ENCODE measurements at places on chromosomes 4 and X. TPM values are rescaled to one million over a fixed set of nuclear protein-coding genes. Genes with fewer than 3 reads are reported as not detected.

F11 gene
- total RNA-seq: not detected

VCX2 gene
- total RNA-seq: not detected

RTL5 gene
- total RNA-seq: 2.3 TPM

ANK2 gene
- total RNA-seq: 27.4 TPM

NR3C2 gene
- total RNA-seq: 10.0 TPM

CENPVL2 gene
- total RNA-seq: not detected

KLHL13 gene
- total RNA-seq: 42.8 TPM

MAGEA12 gene
- not detected for total RNA-seq

HTT gene
- total RNA-seq: 81.4 TPM

DNA sequence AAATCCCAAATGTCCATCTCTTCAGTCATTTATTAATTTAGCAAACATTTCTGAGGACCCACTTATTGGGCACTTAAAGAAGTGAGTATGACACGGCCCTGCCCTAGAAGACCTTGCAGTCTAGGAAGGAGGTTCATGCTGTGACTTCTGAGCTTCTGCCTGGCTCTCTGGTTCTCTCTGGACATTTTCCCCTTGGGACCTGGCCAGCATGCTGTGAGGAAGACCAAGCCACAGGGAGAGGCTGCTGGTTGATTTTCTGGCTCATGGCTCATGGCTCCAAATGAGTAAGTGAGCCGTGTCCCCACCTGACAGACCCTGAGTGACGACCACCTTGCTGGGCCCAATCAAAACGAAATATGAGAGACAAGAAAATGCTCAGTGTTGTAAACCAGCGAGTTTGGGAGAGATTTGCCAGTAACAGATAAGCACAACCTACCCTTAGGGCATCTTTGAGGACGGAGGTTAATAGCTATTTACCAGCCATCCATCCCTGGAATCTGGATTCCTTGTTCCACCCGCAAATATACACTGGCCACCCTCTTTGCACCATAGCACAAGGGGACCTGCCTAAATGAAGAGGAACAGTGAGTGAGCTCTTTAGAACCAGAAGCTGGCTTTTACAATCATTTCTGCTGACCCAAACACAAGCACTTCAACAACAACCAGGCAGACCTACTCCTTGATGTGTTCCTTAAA lies 876 bp downstream of the MPP1 start:
- DNase-seq: no peak

DNA sequence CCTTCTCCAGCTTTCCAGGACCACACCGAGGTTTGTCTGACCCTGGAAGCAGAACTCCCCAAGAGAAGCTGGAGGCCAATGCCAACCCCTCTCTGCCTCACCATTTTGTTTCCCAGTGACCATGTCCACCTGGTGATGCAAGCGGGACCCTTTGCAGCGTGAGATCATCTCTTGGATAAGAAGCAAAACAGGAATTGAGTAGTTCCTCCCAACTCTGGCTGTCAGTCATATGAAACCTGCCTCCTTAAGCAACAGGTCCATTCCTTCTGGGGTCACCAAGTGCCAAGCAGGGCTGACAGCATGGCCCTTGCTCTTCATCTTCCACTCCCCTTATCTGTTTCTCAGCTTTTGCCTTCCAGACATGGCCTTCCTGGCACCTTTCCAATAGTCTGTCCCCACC lies 41.3 kb upstream of the MTM1 start:
- no peak for DNase-seq

- DNase-seq: peak; percentile 30
Measured at GRCh38 chrX:50157545-50158135, 43.2 kb downstream of the AKAP4 start.

DNA sequence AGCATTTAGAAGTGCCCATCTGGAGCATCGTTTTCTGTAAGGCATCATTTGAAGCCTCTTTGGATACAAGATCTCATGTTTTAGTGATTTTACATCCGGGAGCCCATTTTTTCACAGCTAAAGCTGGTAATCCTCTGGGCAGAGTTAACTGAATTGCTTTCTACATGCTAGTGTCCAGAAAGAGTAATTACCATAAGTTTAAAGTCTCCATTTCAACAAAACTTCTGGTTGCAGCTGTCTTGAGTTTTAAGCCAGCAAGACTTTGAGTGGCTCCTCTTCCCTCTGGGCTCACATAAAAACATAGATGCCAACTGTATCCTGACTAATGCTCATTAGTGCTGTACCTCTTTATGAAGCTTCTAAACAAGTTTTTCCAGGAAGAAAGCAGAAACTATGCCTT lies 65.4 kb downstream of the GPRIN3 start:
- no peak for DNase-seq

DNA sequence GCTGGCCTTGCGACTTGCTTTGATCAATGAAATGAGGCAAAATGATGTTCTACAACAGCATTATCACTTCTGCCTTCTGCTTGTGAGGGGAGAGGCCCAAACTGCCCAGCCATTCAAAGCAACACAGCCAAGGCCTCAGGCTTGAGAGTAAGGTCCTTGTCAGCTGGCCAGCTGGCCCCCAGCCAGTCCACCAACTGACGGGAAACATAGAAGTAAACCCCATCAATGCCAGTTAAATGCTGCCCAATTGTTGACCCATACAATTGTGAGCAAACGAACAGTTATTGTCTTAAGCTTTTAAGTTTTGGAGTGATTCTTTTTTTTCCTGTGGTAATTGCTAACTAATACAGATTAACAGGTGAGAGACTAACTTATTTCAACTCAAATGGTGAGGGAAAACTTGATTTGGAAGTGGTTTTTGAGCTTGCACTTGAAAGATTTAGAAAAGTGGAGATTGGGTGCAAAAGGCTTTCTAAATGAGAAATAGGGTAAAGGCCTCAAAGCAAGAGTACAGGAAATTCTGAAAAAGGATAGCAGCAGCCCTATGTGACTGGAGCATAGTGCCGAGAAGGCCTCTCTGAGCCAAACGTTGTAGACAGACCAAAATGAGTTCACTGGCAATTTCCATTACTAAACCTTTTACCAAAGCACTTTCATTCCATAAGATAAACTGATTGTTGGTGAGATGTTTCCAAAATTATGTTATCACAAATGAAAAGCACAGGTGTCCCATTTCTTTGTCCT lies 66.9 kb downstream of the ARHGEF38 start:
- DNase-seq: no peak

- DNase-seq: no peak
Measured at GRCh38 chr4:111952688-111953087, 192.6 kb upstream of the FAM241A start.

GRCh38 chrX:22246620-22247019 lies 26.1 kb upstream of the CBLL2 start:
- DNase-seq: no peak

GRCh38 chr4:37436546-37436945 lies 192.0 kb downstream of the NWD2 start:
- no peak for DNase-seq

DNA sequence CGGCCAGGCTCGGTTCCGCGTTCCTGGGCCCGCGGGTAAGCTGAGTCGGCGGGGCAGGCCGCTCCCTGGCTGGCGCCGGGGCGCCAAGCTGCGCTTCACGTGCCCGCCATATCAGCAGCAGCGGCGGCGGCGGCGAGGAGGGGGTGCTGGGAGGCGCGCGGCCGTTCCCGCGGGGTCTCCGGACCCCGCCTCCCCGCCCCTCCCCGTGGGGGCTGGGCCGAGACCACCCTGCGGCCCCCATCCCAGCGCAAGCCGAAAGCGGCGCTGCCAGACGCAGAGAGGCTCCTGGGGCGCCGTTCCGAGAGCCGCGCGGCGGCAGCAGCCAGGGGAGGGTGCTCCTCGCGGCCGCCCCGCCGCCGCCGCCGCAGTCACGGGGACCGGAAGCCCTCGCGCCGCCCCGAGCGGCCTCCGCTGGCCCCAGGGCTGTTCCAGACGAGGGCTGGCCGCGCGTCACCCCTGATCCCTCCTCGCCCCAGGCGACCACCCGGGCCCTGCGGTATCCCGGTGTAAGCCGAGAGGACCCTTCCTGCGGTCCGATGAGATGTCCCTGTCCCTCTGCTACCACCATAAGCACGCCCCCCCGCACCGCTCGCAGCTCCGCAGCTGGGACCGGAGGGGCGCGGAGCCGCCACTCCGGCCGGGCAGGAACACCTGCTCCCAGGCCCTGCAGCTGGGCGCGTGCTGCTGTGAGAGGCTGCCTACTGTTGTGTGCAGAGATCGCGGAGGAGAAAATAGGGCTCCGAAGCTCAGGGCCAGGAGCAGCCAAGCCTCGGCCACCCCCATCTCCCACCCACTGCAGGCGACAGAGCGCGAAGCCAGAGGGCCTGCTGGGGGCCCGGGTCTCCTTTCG lies 7.5 kb upstream of the BCOR start:
- DNase-seq: no peak

DNA sequence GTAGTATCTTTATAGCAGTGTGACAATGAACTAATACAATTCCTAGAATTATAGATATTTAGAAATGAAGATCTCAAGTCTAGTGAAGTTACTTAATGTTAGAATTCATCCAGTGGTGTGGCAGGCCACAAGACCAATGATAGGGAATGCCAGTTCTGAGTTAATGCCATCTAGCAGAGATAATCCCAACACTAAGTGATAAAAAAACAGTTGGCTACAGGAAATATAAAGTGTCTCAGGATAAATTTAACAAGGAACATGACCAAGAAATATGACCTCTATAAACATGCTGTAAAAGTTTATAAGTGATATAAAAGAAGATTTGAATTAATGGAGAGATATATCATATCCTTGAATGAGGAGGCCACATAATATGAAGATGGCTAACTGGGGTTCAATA lies 1790.5 kb upstream of the ADGRL3 start:
- no peak for DNase-seq

GRCh38 chr4:187903700-187904099 lies 91.9 kb upstream of the ZFP42 start:
- no peak for DNase-seq

GRCh38 chr4:21869978-21870745 lies 78.4 kb downstream of the KCNIP4 start:
- no peak for DNase-seq

DNA sequence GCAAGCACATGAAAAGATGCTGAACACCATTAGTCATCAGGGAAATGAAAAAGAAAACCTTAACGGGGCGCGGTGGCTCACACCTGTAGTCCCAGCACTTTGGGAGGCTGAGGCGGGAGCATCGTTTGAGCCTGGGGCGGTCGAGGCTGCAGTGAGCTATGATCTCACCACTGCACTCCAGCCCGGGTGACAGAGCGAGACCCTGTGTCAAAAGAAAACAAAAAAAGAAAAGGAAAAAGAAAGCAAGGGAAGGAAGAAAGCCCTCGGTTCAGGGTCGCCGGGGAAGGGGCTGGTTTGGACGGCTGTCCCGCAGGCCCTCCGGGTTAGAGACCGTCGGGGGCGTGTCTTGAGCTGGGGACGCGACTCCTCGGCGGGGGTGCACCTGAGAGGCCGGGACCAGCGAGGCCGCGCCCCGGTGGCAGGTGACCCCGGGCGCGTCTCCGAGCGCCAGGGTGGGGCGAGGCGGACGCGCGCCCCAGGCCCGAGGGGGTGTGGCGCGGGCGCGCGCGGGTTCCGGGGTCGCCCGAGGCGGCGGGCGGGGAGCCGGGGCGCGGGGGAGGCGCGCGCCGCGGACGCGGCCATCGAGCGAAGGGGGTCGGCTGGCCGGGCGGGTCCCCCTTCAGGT lies 478 bp upstream of the PLXNA3 start:
- peak; percentile 41 for DNase-seq

- no peak for DNase-seq
Measured at GRCh38 chr4:163768014-163768413, 273.5 kb downstream of the TMA16 start.

GRCh38 chr4:168865854-168866253 lies 144.2 kb downstream of the CBR4 start:
- no peak for DNase-seq

DNA sequence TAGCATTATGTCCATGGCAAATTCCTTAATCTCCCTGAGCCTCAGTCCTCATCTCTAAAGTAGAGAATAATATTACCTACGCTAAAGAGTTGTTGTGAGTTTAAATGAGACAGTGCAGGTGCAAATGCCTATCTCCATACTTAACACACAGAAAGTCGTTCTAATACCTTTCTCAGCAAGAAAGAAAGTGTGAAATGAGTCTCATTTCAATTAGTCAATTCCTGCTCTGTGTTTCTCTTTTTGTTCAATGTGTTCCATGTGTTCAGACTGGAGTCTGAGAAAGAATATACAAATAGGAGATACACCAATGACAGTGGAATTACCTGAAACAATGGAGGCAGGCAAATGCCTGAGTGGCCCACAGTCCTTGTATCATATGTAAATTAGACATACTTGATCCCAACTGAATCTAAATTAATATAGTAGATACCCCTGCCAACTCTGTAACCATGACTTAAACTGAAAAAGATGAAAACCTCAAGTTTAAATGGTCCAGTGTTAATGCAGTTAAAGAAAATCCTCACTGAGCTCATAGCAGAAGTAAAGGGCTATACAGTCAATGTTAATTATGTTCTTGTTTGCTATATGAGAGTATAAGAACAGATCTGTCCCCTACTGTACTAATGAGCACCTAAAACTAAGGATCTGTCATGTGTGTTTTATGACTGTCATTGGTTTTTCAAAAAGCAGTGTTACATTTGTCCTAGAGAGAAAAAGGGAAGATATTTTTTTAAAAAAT lies 68.2 kb downstream of the GPC3 start:
- no peak for DNase-seq

DNA sequence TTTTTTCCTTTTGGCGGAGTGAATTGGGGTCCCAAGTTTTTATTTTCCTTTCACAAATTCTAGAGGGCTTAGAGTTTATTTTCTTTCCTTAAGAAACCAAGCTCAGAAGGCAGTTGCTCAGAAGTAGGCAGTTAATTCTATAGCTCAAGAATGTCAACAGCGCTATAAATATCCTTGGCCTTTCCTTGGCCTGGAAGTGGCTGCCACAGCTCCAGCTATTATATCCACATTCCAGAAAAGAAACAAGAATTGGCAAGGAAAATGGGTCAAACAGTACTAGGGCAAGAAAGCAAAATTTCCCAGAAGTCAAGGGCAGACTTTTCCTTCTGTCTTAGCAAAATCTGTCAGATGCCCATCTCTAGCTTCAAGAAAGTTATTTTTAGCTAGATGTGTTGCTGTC lies 31.0 kb downstream of the SLC10A6 start:
- DNase-seq: no peak

All from uterus (tissue), 4 donors.